ENCODE measurements at places on chromosomes 16 and 17.
A peak's percentile ranks its signal among the peaks of the same experiment; 100 is the strongest.

- no peak for DNase-seq
Observed at GRCh38 chr17:75998327-75998795, 2.3 kb upstream of the CDK3 start.

DNA sequence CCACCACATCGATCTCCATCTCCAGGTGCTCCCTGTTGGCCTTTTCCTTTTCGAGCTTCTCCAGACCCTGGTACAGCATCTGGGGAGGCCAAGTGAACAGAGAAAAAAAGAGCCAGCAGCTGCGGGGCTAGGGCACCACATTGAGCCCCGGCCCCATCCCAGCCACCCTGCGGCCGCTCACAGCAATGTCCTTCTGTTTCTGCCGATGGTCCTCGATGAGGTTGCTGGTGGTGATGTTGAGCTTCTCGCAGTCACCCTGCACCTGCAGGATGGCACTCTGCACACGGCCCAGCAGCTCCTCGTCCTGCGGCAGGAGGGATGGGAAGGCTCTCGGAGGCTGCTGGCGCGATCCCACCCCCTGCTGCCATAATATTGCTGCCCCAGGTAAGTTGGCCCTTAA lies 15.5 kb downstream of the UBALD2 start:
- DNase-seq = no peak

GRCh38 chr16:78599271-78599670 lies 499.8 kb downstream of the WWOX start:
- DNase-seq = no peak

DNA sequence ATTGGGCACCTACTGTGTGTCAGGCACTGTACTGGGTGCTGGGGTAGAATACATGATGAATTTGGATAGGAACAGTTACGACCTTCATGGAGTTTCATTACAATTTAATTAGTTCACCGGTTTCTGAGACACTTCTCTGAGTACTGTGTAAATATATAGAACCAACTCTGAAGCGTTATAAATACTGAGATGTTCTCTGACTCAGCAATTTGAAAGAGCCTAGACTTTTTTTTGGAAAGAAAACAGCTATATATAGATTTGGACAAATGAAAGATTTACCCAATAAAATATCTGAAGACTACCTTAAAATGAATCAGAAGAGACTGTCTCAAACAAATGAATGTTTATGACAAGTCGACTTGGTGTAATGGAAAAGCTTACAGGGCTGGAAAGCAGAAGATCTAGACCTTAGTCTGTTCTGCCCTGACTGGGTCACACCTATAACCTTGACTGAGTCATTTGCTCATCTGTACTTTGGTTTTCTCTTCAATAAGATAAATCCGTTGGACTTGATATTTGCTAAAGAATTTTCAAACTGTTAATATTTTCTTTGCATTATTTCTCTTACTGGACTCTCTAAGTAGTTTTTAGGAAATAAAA lies 4.6 kb upstream of the GAN start:
- DNase-seq = no peak

GRCh38 chr17:2042390-2042847 lies 597 bp downstream of the OVCA2 start:
- no peak for DNase-seq

- DNase-seq = peak; percentile 93
Observed at GRCh38 chr16:71288890-71289731, at the start of gene CMTR2. Gene CMTR2 (minus strand): TSS chr16:71289402. CDS start chr16:71285920, 3,482 bp downstream.

GRCh38 chr17:40903129-40903847 lies 18.2 kb upstream of the KRT20 start:
- no peak for DNase-seq

DNA sequence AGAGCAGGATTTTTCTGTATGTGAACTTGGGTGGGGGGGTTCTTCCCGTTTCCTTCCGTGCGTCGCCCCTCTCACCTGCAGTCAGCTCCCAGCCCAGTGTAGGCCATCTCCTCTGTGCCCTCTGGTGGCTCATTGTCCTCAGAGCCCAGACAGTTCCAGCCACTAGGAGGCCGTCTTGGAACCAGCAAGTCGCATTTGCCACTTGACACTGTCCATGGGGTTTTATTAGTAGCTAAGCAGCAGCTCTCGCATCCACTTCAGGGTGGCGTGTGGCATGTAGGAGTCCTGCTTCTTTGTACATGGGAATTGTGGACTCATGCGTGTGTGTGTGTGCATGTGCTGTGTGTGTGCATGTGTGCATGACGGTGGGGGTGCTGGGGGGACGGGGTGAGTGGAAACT lies 74.0 kb downstream of the SEC14L1 start:
- DNase-seq = peak; percentile 83

GRCh38 chr16:86547286-86547685 lies 7.7 kb downstream of the MTHFSD start:
- no peak for DNase-seq

- DNase-seq = no peak
Observed at GRCh38 chr17:64385187-64386083, 5.2 kb downstream of the PECAM1 start.

GRCh38 chr16:1331712-1332617 lies 1.5 kb upstream of the BAIAP3 start:
- no peak for DNase-seq

DNA sequence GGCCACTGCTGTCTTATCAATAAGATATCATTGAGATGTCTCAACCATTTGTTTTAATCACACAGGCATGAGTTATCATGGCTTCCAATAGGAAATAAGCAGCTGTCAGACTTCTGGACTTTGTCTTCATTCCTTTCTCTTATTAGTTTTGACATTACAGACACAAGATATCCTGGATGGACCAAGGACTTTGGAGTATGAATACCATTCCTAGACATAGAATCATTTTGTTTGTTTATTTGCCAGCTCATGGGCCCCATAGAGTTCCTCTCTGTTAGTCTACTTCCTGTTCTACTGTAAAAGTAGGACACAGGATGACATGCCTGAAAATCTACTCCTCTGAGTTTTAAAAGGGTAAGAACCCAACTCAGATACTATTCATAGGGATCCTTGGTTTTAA lies 77.7 kb upstream of the KCNJ16 start:
- DNase-seq = no peak

GRCh38 chr16:80176114-80176513 lies 364.7 kb upstream of the DYNLRB2 start:
- DNase-seq = no peak

GRCh38 chr17:39664581-39665561 lies at the start of gene TCAP:
Gene TCAP (plus strand): TSS chr17:39665349. CDS start chr17:39665360, 11 bp downstream.
- DNase-seq = no peak

DNA sequence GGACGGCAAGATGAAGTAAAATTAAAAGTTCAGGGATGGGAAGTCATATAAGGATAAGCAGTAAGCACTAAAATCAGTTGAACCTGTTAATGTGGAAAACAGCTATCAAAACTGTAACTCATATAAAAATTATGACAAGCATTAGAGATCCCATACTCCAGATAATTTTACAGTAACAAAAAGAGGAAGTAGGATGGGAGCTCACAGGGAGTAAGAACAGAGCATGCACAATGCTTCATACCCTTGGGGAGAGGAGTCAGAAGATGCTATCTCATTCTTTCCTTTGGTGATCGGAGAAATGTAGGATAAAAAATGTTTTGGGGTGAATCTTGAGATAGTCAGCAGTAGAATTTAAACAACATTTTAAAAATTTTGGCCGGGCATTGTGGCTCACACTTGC lies 164.7 kb upstream of the CACNG5 start:
- DNase-seq = no peak

All from globus pallidus (tissue), 1 donor.